ENCODE measurements at places on chromosomes 5 and 9. TPM values are rescaled to one million over a fixed set of nuclear protein-coding genes. Genes with fewer than 3 reads are reported as not detected.

- no peak for DNase-seq
Measured at GRCh38 chr9:129385211-129385934, 207.3 kb upstream of the IER5L start.

GRCh38 chr9:126587187-126588185 is 26.2 kb upstream of the LMX1B start:
- DNase-seq = peak; percentile 92

DNA sequence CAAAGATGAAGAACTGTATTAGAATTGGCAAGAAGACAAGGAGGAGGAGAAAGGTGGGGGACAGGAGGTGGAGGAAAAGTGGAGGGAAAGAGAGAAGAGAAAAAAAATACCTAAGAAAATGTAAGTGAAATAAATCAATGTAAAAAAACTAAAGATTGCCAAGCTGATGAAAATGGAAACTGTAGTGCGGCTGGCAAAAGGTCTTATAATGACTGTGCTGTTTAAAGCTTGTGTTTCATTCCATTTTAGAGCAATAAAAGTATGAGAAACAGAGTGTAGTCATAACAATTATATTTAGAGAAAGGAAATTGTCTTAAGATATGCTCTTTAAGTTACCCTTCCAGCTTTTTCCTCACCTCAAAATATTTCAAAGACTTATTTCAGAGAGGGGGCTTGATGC is 670.5 kb upstream of the SEMA6A start:
- no peak for DNase-seq

- DNase-seq = no peak
Measured at GRCh38 chr5:159616952-159617351, 286.7 kb upstream of the IL12B start.

ATP10B gene
- total RNA-seq = not detected

GRCh38 chr9:115593587-115594091 is 475.7 kb upstream of the TNC start:
- no peak for DNase-seq

DNA sequence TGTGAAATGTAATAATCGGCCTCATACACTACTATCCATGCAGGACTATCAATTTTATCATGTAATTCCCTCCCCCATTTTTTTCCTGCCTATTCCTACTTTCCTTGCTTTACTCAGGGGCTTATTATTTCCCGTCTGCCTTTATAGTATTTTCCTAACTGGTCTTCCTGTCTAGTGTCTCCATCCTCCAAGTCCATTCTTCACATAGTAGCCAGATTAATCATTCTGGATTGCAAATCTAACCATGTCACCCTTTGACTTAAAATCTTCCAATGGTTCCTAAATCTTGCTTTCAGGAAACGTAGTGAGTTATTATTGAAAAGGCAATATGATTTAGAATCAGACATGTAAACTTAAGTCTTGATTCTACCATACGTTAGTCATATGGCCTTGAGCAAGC is 307.4 kb upstream of the HAPLN1 start:
- no peak for DNase-seq

GRCh38 chr9:13364271-13365000 is 84.9 kb upstream of the MPDZ start:
- no peak for DNase-seq

- no peak for DNase-seq
Measured at GRCh38 chr9:82101475-82101874, 112.9 kb downstream of the SPATA31D1 start.

DNA sequence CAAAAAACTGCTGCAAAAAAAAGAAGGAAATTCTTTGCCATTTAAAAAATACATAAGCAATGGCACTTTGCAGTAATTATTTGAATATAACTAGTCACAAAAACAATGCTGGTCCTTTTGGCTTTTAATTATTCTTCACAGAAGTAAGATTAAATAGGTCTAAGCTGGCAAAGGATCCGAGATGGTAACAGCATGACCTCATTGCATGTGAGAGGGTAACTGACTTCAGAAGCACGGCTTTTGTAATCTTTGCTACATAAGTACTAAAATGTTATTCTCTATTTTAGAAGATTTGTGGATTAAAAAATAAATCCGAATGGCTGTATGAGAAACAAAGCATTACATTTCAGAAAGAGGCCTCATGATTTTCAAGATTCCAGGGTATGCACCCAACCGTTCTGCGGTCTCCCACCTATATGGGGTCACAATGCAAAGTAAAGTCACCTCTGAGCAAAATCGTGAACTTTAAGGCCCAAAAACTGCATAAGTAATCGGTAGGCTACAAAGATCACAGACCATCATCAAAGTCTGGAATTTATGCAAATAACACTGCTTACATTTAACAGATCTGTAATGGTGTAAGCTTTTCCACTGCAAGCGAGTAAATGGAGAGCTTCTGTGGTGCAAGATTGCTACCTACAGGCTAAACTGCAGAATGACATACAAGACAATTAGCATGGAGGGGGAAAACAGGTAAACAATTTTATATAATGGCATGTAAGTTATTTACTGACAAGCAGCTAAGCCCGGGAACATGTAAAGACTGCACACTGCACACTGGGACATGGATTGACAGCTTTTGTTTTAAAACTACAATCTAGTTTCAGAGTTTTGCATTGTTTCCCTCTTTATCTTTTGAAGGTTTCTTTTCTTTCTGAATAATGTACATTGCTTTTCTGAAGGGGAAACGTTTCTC is 231.6 kb downstream of the SLF1 start:
- DNase-seq = no peak

- DNase-seq = no peak
Measured at GRCh38 chr5:150246835-150247234, 42.7 kb downstream of the CAMK2A start.

C5orf63 gene
- 11.4 TPM for total RNA-seq

DNA sequence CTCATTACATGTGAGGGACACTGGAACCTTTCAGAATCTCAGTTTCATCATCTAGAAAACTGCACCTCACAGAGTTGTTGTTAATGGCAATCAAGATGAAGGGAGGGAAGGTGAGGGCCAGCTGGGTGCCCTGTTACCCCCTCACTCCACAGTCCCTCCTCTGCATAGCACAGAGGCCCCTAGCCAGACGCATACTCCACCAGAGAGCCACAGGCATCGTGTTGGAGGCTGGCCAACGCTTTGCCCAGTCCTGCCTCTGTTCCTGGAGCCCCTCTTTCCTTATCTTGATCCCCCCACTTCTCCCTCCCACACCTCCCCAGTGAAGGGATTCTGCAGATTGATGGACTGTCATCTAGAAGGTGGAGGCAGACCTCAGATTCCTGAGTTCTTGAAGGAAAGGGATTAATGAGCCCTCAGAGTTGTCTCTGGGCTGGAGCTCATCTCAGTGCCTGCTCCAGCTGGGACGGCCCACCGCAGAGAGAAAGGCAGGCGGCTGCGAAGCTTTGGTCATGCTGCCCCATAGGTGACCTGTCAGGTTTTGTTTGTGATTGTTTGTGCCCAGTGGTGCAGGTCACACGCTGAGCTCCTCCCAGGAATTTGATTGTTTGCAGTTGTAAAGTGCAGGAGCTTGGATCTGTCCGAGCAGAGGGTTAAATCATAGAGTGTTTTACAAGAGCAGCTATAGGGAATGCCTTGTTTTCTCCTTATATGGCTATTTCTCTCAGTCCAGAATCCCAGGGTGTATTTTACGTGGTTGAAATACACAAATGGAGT is 487.3 kb downstream of the CCDC171 start:
- no peak for DNase-seq

GLRA1 gene
- not detected for total RNA-seq

DNA sequence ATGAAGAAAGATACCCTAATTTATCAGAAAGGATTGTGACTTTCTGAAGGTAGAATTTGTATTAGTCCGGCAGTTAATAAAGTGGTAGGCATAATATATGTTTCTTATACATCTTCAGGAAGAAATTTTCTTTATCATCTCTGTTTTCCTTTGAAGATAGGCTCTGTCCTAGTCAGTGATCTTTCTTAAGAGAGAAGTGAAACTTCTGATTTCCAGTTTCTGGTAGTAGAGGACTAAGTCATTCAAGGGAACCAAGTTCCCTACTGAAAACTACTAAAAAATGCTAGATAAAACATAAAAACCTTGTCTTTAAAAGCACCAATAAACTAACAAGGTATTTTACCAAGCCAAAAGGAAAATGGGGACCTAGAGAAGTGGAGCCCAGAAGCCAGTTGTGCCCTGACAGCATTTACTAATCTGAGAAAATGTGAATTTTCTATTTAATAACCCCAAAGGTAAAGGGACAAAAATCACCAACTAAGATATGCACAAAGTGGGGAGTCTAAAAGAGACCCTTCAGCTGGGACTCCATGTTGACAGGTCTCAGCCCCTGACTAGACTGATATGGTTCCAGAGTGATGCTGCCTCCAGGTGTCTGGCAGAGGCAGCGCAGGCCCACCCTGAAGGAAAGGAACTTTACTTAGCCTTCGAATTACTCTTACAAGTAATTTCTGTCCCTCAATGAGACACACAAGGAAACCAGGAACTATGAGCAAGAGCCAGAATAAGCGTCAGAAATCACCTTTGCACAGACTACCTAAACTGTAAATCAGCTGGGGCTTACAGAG is 72.7 kb downstream of the FAM78A start:
- no peak for DNase-seq

- DNase-seq = no peak
Measured at GRCh38 chr5:58849921-58850667, 267.2 kb downstream of the RAB3C start.

SLC22A4 gene
- total RNA-seq = 0.57 TPM

DNA sequence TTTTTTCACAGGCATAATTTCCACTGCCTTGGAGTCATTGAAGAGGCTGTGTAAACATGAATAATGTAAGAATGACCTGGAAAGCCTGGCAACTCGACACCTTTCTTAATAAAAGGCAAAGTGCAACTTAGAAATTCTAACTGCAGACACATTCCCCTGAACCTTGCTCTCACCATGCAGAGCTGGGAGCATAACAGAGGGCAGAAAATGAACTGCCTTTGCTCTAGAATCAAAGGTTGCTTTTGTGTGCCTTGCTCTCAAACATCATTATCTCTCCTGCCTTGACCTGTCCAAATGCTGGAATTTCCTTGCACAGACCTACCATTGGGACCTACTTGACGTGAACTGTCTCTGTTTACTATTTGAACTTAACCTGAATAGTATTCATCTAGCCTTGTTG is 462.0 kb upstream of the ZNF462 start:
- no peak for DNase-seq

- no peak for DNase-seq
Measured at GRCh38 chr9:74666625-74667316, 169.6 kb downstream of the RORB start.

- no peak for DNase-seq
Measured at GRCh38 chr5:84239494-84239893, 145.2 kb downstream of the EDIL3 start.

ENHO gene
- total RNA-seq = 0.51 TPM

- no peak for DNase-seq
Measured at GRCh38 chr9:113368982-113369854, 7.6 kb downstream of the HDHD3 start.

DNA sequence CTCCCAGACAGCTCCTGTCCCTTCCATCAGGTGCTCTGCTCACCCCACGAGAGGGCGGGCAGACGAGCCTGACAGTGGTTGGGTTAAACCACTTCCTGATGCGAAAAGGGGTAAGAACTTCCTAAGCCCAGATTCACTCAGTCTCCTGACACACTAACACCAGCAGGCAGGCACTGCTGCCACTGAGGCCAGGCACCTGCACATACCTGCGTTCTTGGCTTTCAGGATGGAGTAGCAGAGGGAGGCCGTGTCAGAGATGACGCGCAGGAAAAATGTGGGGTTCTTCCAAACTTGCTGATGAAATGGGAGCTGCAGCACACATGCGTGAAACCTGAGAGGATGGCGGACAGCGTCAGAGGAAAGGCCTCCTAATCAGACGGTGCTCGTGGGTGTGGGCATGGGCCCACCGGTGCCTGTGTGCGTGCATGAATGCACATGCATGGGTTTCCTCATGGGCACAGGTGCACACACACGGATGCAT is 29.9 kb downstream of the SLC6A18 start:
- peak; percentile 50 for DNase-seq

GRCh38 chr9:105269593-105269992 is 25.1 kb downstream of the SLC44A1 start:
- DNase-seq = no peak

Measured in Right ventricle myocardium inferior (tissue), 1 donor.